ENCODE measurements at places on chromosomes 4 and X. TPM values are rescaled to one million over a fixed set of nuclear protein-coding genes. Genes with fewer than 3 reads are reported as not detected.

DNA sequence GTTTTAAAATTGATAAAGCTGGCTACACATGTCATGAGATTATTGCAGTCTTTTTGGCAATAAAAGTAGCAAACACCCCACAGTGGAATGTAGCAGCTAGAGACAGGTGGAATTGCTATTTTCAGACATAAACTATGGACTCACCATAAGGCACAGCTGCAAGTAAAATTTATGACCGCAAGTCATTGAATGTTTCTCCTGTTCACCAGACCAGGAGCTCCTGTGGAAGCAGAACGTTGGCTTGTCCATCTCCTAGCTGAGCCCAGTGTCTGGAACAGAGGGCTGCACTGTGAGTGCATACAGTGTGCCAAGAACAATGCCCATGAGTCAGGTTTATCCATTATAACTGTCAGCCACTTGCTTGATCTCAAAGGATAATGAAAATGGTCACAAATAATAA is 538.2 kb downstream of the INPP4B start:
- DNase-seq, result no peak

DNA sequence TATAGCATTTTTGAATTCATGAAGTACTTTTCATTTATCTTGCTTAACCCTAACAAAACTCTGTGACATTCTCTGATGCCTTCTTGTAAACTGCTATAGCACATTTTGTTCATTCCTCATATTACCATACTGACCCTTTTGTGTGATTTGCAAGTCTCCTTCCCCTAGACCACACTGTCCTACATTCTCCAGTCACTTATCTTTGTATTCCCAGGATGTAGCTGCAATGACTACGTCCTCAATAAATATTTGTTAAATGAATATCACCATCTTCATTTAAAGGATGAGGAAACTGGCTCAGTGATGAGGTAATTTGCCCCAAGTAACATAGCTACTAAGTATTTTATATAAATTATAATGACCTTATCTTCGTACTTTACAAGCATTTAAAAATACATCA is 11.9 kb downstream of the HUWE1 start:
- DNase-seq, result no peak

DNA sequence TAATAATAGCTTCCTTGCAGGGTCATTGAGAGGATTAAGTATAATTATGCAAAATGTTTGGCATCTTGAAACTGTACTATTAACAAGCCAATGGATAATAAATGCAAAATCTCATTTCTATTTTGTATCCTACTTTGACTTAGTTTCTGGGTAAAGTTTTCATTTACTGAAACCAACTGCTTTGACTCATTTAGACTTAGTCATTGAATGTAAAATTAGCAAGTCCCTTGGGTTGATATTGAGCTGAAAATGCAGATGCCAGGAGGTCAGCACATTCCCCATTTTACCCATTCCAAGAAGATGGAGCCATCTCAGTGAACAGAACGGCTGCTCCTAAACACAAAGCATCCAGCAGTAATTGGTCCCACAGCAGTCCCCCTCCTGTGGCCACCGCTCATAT is 74.7 kb upstream of the GATB start:
- DNase-seq, result no peak

GRCh38 chr4:170776983-170777382 is 687.2 kb upstream of the AADAT start:
- no peak for DNase-seq

GRCh38 chr4:54912155-54912554 is 213.2 kb downstream of the KDR start:
- DNase-seq, result no peak

- no peak for DNase-seq
These were observed 115.1 kb downstream of the FRYL start for GRCh38 chr4:48664938-48665337.

DNA sequence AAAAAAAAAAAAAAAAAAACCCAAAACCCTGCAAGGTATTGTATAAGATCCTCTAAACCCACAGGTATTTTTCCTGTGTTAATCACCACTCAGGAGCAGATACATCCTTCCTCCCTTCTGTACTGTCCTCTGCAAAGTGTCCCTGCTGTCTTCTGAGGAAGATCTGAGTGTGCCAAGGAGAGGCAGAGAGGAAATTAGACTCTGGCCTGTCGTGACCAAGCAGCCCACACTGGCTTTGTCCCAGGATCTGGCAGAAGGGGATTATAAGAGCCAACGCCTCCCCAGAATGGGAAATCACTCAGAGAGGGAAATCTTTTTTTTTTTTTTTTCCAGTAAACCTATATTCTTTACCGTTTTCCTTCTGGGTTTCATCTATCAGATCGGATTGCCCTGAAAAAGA is 39.6 kb downstream of the PTCHD1 start:
- no peak for DNase-seq

- DNase-seq, result no peak
These were observed 539.6 kb upstream of the PRKX start for GRCh38 chrX:4253092-4253491.

DNA sequence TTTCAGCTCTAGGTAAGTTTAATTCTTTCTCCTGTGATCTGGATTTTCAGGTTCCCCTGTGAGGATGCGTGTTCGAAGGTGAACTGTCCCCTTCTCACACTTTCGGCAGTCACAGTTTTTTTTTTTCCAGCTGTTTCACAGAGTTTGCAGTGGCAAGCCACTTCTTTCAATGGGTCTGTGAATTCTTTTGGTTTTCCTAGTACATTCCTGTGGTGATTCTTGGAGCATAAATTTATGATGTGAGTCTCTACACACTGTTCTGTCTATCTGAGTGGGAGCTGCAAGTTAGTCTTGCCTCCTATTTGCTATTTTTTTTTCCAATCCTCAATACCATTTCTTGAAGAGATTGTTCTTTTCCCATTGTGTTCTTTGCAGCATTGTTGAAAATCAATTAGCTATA is 595.5 kb downstream of the RAPGEF2 start:
- DNase-seq, result no peak

GRCh38 chr4:3463556-3464348 is 646 bp downstream of the DOK7 start:
- no peak for DNase-seq

DNA sequence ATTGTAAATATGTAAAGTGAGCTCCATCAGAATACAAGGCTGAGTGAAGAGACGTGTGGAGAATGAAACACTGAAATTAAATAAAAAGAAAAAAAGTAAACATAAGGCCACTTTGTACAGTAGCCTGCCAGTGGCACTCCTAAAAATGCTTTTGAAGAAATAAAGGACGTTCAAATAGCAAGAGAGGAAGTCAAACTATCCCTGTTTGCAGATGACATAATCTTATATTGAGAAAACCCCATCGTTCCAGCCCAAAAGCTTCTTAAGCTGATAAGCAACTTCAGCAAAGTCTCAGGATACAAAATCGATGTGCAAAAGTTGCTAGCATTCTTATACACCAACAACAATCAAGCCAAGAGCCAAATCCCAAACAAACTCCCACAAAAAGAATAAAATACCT is 24.2 kb downstream of the RASSF6 start:
- DNase-seq, result no peak

SPANXN3 gene
- not detected for total RNA-seq

CFAP99 gene
- not detected for total RNA-seq

F8A2 gene
- not detected for total RNA-seq

All from activated naive CD4-positive, alpha-beta T cell treated with anti-CD3 and anti-CD28 coated beads, Interleukin-2, amount 50 U/mL, for 72 hours (primary cell).